ENCODE measurements at places on chromosomes 6 and 20.

- no peak for DNase-seq
Observed at GRCh38 chr6:71124340-71124739, 164.3 kb upstream of the OGFRL1 start.

- peak; percentile 72 for DNase-seq
Observed at GRCh38 chr20:4813863-4814695, 92.4 kb downstream of the PRND start.

DNA sequence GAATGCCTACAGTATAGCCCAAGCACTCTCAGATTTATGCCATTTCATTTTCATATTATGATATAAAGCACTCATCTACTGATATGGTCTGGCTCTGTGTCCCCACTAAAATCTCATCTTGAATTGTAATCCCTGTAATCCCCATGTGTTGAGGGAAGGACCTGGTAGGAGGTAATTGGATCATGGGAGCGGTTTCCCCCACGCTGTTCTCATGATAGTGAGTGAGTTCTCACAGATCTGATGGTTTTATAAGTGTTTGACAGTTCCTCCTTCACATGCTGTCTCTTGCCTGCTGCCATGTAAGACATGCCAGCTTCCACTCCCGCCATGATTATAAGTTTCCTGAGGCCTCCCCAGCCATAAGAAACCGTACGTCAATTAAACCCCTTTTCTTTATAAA, 171.7 kb downstream of the OTOR start:
- DNase-seq, result no peak

GRCh38 chr20:16203096-16203495, 370.2 kb downstream of the KIF16B start:
- no peak for DNase-seq

DNA sequence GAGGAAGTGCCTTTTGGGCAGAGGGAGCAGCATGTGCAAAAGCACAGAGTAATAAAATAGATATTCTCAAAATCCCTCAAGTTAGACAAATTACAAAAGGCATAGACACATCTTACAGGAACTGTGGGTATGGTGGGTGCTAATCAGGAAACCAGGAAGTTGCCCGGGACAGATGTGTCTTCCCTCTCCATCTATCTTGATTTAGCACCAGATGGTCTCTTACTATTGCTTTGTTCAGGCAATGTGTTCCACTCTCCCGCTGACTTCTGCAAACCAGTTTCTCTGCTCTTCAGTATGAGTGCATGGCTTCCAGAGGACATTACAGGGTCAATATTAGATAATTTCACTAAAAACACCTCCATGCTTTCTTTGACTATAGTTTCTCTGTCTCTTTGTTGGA, 13.2 kb downstream of the CITED2 start:
- no peak for DNase-seq

DNA sequence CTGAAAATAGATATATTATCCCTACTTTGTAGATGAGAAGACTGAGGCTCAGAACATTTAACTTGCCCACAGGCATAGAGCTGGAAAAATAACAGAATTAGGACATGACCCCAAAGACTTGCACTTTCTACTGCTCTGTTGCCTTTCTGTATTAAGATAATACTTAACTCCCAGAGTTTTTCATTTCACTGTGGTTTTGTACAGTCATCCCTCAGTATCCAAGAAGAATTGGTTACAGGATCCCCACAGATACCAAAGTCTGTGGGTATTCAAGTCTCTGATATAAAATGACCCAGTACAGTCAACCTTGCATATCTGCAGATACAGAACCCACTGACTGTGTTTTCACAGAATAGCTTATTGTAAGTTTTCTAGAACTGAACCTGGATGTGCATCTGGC, 16.8 kb downstream of the MRS2 start:
- DNase-seq, result no peak

- no peak for DNase-seq
Observed at GRCh38 chr20:36126836-36127527, 27.6 kb upstream of the EPB41L1 start.

DNA sequence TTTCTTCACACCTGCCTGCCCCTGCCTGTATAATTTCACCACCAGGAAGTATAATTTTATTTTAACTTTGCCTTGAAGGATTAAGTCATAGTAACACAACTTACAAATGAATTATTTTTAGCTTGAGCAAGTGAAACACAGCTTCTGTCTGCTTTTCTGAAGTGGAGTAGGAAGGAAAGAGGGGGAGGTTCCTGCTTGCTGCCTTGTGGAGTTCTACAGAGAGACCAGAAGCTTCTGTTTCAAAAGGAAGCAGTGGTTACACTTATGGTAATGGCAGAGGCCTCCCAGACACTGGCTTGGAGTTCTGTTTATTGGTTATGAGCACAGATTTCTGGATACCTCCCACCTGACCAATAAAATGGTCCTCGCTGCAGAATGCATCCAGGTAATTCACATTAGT, 159.6 kb downstream of the TMEM200A start:
- no peak for DNase-seq

DNA sequence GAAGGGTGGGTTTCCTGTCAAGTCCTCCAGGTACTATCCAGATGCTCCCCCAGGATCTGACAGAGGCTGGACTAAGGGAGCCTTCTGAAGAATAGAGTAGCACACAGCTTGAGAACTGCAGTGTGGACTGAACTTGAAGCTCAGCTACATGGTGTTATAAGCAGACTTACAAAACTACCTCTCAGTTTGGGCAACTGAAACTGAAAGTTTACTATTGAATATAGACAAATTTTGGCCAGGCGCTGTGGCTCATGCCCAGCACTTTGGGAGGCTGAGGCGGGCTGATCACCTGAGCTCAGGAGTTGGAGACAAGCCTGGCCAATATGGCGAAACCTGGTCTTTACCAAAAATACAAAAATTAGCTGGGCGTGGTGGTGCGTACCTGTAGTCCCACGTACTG, 348.5 kb downstream of the PLCB1 start:
- DNase-seq, result no peak

- DNase-seq, result no peak
Observed at GRCh38 chr6:13365320-13365719, 37.0 kb upstream of the TBC1D7 start.

GRCh38 chr6:87669051-87669450, 33.0 kb downstream of the AKIRIN2 start:
- DNase-seq, result no peak

- DNase-seq, result no peak
Observed at GRCh38 chr20:44717986-44718385, 2.8 kb downstream of the CCN5 start.

- peak; percentile 66 for DNase-seq
Observed at GRCh38 chr20:13458860-13459451, 179.8 kb downstream of the TASP1 start.

GRCh38 chr6:112618849-112619248, 271.7 kb downstream of the RFPL4B start:
- DNase-seq, result no peak

GRCh38 chr6:48111575-48111974, 578 bp upstream of the PTCHD4 start:
- peak; percentile 88 for DNase-seq

GRCh38 chr6:161265975-161266374, 7.9 kb downstream of the AGPAT4 start:
- DNase-seq, result no peak

DNA sequence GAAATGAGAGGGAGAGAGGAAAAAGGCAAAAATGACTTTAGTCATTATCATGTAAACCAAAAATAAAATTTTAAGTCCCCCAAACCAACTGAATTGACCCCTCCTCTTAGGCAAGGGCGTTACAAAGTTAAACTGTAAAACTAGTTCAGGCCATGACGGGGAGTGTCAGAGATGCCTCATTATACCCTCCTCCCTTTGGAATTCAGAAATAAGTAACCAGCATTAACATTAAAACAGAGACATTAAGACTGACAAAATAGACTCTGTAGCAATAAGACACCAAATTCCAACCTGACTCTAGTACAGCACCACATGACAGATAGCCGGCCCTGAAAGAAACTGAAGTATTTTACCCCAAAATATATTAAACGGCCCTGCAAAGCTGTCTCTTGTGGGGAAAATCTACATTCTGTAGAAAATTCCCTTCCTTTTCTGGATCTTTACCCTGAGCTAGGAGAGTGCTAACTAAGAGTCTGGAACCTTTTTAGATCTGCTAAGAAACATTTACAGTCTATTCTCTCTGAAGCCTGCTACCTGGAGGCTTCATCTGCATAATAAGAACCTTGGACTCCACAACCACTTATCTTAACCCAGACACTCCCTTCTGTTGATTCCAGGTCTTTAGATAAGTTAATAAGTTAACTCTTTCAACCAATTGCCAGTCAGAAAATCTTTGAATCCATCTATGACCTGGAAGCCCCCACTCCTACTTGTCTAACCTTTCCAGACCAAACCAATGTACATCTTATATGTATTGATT, 150.7 kb downstream of the PKHD1 start:
- DNase-seq, result no peak

GRCh38 chr6:110674096-110674495, 141.2 kb downstream of the CDK19 start:
- DNase-seq, result no peak

DNA sequence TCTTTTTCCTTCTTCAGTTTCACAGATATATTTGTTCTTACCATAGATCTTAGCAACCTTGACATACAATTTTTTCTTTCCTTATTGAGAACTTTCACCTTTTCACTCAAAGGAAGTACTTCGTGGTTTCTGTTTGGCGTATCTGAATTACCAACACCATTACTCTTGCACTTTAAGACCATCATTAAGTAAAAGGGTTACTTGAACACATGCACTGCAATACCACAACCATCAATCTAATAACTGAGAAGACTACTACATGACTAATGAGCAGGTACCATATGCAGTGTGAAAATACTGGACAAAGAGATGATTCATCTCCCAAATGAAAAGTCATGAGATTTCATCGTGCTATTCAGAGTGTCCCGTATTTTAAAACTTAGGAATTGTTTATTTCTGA, 21.7 kb upstream of the SENP6 start:
- no peak for DNase-seq

DNA sequence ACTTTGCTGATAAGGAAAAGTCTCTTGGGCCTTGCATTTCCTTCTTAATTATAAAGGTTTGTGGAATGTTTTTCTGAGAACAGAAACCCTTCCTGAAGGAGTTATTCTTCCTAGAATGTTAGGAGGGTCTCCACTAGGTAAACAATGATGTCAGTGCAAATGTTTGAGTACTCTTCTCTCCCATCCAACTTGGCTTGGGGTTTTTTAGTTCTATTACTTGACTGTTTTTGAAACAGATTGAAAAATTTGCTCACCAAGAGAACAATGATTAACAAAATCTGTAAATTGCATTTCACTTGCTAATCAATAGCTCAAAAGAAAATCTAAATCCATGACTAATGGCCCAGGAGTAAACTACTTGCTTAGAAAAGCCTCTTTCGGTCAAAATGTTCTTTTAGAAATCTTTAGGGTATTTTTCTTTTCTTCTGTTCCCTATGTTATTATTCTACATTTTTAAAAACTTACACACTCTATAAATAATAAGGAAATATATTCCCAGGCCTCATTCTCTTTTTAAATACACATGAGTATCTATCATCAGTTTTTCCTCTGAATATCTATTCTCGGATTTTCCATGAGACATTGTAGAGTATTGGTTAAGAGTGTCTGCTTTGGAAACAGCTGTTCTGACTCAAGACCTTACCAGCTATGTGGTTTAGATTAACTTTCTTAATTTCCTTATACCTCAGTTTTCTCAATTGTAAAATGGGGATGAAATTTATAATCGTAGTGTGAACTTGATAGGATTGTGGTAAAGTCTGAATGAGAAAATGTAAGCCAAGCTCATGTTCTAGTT, 234.2 kb upstream of the CITED2 start:
- no peak for DNase-seq

- DNase-seq, result no peak
Observed at GRCh38 chr20:55140631-55141030, 665.2 kb downstream of the DOK5 start.

GRCh38 chr6:147201885-147202515, 2.2 kb upstream of the STXBP5 start:
- peak; percentile 71 for DNase-seq

DNA sequence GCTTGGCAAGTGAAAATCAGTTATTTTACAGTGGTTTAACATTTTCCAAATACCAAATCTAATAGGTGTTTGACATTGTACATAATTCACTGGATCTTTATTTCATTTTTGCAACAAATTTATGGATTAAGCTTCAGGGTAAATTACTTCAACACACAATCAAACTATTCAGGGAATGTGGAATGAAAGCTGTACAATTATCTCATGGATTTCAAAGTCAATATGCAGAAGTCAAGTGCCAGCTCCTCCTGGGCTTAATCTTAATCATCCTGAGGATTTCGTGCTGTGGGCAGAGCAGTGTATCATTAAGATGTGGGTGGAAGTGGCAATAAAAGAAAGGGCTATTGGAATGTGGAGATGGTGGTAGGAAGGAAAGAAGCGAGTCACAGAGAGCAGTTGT, 548.8 kb downstream of the COL12A1 start:
- no peak for DNase-seq

All from lung microvascular endothelial cell (primary cell).